Skin of body (tissue), 3 donors: ENCODE measurements at places on chromosomes 7 and 10. TPM values are rescaled to one million over a fixed set of nuclear protein-coding genes. Genes with fewer than 3 reads are reported as not detected.

DNA sequence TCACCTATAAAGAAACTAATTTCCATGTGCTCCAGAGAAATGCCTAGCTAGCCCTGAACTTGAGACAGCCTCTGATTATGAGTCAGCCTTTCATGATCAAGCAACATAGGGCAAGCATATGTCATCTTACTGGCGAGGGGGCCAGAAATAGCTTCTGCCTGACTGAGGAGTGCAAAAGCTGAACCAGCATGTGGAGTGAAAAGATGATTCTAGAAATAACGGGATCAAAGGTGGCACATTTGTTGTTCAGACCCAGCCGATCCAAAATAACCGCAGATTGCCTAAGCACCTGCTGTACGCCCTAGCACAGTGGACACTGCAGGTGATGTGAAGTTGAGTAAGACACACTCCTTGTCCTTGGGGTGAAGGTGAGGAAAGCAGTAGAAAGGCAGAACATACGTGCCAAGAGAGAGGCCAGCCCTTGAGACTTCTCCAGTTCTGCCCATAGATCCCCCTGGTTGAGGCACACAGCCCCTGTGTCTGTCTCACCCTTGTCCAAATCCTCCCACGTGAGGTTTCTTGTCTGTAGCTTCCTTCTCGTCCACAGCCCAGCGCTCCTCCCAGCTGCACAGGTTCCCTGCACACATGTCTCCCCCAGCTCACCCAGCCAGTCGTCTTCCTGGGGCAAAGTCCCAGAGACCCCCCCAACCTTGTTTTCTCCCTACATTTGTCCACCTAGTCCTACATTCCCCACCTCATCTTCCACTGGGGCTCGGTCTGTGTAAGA is 2.8 kb upstream of the BCL7B start:
- DNase-seq = peak; percentile 27

GRCh38 chr7:157397036-157397720 is 60.4 kb downstream of the DNAJB6 start:
- no peak for DNase-seq

DNA sequence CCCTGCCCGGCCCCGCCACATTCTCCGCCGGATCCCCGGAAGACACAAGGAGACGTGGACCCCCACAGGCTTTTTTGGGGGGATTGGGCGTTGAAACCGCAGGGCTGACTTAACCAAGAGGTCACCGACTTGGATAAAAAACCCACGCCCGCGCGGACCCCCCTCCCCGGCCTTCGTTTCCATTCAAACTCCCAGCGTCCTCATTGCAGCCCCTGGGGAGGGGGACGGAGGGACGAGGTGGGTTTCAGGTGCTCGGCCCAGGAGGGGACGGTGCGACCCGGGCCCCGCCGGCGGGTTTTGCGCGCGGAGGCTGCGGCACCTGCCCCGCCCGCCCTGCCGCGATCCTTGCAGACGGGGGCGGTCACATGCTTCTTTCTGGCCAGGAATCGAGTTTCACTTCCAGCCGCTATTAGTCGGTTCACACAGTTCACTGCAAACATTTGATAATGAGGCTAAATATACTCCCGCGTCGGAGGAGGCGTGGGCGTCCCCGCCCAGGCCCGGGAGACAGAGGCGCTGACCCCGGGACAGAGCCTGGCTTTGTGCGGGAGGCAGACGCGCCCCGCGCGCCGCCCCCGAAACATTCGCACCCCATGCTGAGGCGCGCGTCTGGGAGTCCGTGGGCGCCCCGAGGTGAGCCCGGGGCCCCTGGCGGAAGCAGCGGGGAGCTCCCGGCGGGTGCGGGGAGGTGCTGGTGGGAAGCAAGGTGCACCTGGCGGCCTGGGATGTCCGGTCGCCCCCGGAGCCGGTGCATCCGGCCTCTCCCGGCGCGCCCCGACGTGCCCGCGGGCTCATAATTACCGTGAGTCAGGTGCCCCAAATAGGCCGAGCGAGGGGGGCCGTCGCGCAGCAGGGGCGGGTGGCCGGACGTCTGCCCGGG is 2.7 kb upstream of the PDGFA start:
- peak; percentile 20 for DNase-seq

DNA sequence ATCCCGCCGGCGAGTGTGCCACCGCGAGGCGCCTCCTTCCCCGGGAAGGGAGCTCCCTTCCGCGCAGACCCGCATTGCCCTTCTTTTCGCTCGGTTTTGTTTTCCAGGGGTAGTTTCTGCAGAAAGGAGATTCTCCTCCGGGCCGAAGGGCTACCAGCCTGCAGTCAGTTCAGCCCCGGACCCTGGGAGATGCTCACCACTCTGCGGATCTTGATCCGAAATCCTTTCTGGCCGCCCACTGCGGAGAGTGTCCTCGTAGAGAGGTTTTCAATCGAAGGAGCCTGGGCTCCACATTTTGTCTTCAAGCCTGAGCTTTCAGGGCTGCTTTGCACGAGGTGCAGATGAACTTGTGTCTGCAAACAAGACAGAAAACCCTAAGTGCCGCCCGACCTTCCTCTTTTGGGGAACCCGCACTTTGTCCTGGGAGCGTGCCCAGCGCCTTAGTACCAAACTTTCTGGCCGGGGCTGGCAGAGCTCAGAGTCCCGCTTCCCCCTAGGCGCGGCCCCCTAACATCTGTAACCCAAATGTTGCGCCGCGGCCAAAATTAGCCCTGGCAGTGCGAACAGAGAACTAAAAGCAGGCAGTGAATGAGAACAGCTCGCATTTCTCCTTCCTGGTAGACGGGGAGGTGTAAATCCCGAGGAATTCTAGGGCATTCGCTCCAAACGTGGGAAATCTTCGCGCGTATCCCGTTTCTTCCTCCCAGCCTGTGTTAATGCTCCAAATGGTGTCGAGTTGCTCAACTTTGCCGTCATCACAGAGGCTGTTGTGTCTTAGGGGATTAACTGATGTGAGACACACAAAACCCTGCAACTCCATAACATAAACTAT is 6.7 kb upstream of the EN2 start:
- DNase-seq = peak; percentile 87

Gene WNT8B
- not detected for total RNA-seq

Gene EVX1
- total RNA-seq = not detected

DNA sequence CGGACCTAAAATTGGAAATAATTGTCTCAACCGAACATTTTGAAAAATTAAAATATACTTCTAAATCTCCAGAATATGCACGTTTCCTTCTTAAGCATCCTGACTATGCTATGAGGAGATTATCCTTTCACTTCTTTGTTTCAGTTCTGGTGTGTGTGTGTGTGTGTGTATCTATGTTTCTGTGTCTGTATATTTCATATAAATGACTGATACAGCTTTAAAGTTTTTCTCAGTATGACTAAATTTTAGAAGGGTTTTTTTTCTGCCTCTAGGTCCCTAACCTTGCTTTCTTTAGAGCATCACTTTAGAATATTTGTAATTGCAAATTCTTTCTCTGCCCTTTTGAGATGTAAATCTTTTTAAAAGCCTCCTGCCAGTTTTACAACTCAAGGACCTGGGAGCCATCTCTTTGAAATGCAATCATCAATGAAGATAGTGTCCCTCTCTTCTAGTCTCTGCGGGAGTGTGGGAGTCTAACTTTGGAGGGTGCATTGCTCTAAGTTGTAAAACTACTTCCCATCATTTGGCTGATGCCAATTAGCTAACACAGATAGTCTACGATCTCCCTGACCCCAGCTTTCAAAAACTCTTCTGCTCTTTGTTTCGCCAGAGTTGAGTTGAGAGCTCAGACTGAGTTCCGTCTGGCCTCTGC is 782.0 kb upstream of the ZWINT start:
- no peak for DNase-seq

Gene IPMK
- total RNA-seq = 8.3 TPM

GRCh38 chr10:119917777-119918176 is 25.2 kb downstream of the SEC23IP start:
- no peak for DNase-seq

Gene IRF5
- 4.2 TPM for total RNA-seq

DNA sequence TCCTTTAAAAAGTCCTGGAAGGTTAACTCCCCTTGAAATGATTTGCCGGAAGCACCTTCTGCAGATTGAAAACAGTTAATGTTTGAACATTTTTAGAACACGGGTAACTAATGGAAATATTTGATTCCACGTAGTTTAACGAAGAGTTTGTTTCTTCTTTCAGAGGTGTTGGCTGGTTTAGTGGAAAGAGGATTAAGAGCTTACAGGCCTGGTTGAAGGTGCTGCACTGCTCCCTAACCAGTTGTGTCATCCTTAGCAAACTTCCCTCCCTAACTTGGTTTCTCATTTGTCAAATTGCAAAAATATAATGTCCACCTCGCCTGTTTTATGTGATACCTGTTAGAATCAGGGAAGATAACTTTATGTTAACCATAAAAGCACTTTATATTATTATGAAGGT is 243.0 kb upstream of the FZD8 start:
- DNase-seq = no peak

Gene SPDYE11
- 0.10 TPM for total RNA-seq

DNA sequence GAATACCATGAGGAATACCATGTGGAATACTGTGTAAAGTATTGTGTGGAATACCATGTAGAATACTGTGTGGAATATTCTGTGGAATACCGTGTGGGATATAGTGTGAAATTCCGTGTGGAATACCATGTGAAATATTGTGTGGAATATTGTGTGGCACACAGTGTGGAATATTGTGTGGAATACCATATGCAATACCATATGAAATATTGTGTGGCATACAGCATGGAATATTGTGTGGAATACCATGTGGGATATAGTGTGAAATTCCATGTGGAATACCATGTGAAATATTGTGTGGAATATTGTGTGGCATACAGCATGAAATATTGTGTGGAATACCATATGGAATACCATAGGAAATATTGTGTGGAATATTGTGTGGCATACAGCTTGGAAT is 135.1 kb upstream of the CHST15 start:
- DNase-seq = no peak

DNA sequence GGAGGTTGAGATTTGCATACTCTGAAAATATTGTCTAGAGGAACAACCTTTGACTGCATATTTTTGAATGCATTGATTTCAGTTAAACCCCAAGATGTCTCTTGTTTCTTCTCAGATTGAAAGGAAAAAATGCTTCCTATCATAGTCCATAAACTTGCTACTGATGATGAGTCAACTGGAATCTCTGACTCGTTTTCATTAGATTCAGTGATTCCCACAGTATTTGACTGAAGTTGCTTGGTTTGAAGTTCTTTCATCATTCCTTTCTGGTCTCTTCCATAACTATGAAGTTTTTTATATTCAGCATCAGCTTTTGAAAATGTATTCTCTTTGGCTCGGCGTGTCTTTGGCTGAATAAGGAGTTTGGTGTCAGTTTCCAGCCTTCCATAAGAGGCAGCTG is 10.7 kb downstream of the PEX1 start:
- DNase-seq = no peak

DNA sequence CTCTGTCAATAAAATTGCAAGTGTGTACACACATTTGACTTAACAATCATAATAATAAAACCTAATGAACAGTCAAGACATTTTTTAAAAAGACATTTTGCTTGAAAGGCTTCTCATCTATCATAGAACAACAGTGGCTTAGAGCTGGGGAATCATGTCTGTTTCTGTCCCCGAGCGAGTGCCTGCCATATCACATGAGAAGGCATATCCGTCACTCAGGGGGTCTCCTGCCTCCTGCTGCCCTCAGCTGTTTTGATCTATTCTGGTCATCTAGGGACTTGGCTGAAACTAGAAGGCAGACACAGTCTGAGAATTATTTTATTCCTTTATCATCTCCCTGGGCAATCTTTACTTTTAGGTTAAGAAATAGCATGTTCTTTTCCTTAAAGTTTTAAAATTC is 278.7 kb upstream of the KLF6 start:
- no peak for DNase-seq

Gene TSC22D4
- 18.8 TPM for total RNA-seq

DNA sequence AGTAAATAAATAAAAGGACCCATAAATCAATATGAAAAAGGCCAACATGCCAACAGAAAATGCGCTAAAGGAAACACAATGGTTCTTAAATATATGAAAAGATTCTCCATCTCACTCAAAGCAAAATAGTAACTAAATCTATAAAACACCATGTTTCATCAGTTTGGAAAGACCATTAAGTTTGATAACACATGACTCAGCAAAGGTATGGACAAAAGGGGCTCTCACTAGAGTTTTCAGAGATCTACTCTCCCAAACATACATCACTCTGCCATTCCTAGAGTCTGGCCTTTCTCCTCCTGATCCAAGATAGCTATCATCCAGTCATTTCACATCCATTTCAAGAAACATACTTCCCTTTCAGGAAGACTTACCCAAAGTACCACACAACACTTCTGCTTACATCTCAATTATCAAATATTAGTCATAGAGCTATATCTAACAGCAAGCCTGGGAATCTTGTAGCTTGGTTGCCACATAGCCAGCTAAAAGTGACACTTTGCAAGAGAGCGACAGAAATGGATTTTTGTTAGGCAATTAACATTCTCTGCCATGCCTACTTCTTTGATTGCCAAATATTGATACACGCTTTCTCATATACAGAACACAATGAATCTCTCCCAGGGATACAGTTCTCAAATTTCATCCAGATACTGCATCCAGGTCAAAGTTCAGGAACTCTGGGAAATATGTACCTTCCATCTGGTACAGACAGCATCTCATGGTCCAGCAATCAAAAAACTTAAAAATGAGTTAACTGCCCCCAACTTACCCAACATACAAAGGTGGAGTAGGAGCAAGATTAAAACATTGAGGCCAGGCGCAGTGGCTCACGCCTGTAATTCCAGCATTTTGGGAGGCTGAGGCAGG is 28.8 kb downstream of the TOMM7 start:
- DNase-seq = no peak

Gene COBL
- total RNA-seq = 11.9 TPM

Gene FOXI2
- 0.20 TPM for total RNA-seq

- DNase-seq = no peak
Observed at GRCh38 chr7:74290981-74291441, 1.8 kb downstream of the CLIP2 start.

DNA sequence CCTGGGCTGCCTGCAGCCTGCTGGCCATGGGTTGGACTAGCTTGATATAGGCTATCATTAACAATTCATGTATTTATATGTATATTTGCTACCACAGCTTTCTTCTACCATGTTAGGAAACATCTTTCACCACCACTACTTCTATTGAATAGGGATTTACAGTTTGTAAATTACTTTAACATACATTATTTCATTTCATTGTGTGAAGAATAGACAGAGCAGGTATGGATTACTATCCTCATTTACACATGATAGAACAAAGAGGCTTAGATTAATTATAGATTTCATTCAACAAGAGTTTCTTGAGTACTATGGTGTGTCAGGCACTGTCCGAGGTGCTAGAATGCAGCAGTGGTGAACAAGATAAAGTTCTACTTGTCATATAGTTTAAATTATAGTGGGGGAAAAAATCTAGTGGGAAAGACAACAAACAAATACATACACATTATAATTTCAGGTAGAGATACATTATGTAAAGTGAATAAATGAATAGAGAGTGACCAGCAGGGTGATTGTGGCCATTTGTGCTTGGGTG is 20.6 kb downstream of the VTI1A start:
- no peak for DNase-seq

Gene FLNC
- total RNA-seq = 106 TPM

Gene OR2A12
- not detected for total RNA-seq

Gene PON1
- 0.10 TPM for total RNA-seq
